Stimulated activated CD4-positive, alpha-beta T cell treated with anti-CD3 and anti-CD28 coated beads, TNF-alpha, amount 100 ng/mL, for 24 hours (primary cell): ENCODE measurements at places on chromosomes 13 and 19.

DNA sequence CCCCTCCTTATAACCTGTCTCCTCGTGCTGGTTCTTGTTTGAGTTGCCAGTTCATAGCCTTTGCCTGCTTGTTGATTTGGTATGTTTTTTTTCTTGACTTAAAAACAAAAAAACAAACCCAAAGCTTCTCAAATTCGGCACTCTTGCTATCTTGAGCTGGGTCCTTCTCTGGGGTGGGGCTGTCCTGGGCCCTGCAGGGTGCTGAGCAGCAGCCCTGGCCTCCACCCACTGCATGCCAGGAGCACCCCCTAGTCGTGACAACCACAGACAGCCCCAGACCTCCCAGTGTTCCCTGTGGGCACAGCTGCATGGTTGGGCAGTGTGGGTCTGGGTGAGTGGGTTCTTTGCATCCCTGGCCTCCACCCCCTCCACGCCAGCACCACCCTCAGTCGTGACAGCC lies 27.8 kb downstream of the KDM4B start:
- DNase-seq, result no peak

- peak; percentile 55 for DNase-seq
Measured at GRCh38 chr13:42969565-42970172, 22.4 kb downstream of the EPSTI1 start.

DNA sequence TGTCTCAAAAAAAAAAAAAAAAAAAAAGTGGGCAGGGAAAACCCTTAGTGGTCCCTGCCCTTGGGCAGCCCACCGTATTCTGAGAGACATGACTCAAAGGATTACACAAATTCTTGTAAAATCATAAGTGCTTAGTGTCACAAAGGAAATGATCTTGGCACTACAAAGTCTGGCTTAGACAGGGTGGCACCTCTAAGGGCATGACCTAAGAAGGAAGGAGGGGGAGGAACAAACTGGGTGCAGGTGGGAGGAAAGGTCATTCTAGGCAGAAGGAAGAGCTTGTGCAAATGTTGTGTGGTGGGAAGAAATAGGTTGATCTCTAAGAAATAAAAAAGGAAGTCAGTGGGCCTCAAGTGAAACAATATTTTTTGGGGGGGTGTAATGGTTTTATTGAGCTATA lies 10.4 kb downstream of the PNPLA6 start:
- no peak for DNase-seq

DNA sequence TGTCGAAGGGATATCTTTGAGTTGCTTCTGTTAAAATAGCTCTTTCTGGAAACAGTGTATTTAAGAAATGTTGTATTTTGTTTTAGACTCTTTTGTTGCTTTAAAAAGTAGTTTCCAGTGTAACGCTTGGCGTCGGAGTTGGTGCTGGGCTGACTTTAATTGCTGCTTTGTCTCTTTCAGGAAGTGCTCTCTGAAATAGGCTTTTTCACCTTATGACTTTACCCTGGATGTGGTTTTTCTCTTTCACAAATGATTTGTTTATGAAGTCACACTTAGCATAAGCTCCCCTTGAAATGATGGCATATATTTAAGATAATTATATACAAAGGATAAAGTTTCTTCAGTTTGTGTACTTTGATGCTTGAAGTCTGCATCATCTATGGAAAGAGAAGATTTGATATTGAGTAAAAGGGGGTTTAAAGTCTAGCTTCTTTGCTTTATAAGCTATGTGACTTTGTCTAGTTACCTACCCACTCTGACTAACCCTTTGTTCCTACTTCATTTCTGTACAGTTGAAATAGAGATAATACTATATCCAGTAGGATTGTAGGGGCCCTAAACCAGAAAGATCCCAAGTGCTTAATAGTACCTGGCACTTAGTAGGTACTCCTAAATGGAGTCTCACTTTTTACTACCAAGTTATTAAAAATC lies at the start of gene GPR18:
TSS of gene GPR18 (minus strand) at position 170 of the 651 bp plus-strand sequence. CDS start 2,507 bp downstream, outside the sequence.
- DNase-seq, result peak; percentile 26

DNA sequence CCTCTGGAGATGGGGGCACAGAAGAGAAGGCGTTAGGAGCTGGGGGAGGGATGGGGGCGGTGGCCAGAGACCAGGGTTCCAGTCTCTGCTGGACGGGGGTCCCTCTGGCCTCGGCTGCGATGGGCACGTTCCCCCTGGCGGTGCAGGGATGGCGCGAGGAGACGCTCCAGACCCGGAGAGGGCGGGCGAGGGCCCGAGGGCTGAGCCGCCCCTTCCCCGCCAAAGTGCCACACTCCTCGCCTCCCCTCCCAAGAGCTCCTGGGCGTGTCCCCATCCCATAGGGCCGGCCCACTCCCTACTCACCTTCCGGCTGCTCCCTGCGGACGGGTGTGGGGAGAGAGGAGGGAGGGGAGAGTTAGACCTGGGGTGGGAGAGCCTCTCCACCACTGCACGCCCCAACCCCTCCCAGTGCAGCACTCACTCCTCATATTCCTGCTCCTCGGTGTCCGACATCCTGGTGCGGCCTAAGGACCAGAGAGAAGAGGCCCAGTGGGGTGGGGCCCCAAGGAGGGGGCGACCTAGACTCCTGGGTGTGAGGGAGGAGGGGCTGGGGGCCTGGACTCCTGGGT lies 2.2 kb downstream of the TNNT1 start:
- DNase-seq, result no peak

GRCh38 chr13:46553521-46553885 lies 533 bp downstream of the LRCH1 start:
- DNase-seq, result no peak

- no peak for DNase-seq
Measured at GRCh38 chr19:853014-853585, 997 bp downstream of the ELANE start.

- DNase-seq, result no peak
Measured at GRCh38 chr19:11964496-11964857, 363 bp upstream of the ZNF763 start.

DNA sequence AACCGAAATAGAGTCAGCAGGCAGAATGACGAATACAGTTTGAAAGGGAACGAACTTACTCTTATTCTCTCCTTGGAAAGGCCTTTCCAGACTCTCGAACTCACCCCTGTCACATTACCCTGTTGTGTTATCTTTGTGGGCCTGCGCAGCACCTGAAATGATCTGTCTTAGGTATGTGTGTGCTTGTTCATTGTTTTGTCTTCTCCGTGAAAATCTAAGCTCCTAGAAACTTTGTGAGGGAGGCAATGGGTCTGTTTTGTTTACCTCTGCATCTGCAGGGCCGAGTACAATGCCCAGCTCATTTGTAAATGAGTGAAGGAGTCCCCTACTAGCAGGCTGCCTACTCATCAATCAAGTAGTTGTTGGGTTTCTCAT lies 19.6 kb downstream of the HMGB1 start:
- DNase-seq, result no peak

DNA sequence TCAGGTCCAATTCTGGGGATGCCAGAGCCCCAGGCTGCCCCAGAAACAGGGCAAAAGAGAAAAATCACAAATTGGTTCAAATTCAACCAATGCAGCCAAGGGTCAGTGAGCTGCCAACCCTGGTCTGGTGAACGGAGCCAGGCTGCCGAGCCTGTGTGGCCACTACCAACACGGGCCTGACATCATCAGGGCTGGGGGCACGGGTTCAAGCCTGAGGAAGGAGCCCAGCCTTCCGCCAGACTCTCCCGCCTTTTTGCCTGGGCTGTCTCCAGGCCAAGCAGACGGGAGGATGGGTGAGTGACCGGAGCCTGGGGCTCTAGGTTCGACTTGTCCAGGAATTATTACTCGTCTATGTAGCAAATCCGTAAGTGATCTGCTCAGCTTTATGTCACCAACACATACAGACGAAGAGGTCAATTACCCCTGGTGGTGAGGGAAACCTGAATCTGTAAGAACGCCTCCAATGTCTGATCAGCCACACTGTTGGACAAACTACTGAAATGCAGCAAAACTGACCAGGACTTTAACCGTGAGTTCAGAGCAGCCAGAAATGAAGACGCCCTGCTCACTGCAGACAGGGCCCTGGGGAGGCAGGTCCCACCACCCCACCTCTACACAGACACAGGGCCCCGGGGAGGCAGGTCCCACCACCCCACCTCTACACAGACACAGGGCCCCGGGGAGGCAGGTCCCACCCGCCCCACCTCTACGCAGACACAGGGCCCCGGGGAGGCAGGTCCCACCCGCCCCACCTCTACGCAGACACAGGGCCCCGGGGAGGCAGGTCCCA lies 31.8 kb downstream of the RAB20 start:
- no peak for DNase-seq

DNA sequence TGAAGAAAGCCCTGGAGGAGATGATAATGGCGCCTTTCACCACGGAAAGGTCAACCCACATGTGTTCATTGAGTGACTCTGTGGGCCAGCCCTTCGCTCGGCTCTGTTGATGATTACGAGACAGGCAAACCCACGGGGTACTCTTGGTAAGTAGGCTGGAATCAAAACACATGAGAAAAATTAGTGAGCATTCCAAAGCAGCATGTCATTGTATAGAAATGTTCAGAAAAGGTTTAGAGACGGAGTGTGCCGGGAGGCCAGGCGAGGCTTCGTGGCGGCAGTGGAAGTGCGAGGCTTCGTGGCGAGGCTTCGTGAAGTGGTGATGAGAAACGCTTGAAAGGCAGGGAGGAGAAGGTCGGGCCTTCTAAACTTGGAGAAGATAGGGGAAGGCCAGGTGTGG lies 144.3 kb downstream of the ZNF536 start:
- no peak for DNase-seq

GRCh38 chr19:45075301-45076028 lies 813 bp downstream of the ZNF296 start:
- no peak for DNase-seq

- DNase-seq, result no peak
Measured at GRCh38 chr13:52983836-52984235, 44.8 kb upstream of the OLFM4 start.

DNA sequence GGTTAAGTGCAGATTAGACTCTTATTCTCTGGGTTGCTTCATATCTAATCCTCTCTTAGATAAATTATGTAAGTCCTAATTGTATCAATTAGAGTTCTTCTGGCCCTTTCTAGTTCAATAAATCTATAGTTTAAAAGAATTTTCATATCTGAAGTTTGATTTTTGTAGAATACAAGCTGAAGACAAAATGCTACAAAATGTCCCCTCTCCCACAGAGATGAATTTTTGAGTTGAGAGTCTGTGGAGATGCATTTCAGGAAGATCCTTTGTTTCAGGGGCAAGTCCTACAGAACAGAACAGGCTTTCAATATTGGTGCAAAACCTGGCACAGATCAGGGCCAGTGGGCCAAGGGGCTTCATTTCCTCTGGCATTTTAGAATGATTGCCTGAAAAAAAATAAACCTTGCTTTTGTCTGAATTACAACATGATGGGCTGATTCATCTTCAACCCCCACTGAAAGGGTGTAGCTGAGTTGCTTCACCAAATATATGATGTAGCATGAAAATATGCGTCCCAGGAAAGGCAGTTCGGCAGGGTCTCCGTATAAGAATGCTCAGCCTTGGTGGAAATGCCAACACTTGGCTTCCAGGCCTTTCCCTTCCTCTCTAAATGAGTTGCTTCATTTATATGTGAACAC lies 6.4 kb upstream of the IPO5 start:
- DNase-seq, result no peak

- no peak for DNase-seq
Measured at GRCh38 chr19:21835429-21835809, 563 bp downstream of the ZNF43 start.

DNA sequence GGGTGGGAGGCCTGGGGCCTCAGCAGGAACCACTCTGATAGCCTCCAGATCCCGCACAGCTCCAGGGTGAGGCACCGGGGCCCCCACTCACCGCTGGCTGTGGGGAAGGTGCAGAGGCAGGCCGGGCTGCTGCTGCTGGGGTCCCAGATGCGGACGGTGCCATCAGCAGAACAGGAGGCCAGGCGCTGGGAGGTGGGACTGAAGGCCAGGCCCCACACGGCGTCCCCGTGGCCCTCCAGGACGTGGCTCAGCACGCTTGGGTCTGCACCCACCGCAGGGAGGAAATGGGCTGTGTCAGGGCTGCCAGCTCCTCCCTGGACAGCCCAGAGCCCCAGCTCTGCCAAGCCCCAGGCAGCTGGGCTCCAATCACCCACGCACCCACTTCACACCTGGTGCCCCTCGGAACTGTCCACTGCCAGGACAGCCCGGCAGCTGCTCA lies 6.1 kb upstream of the PRKD2 start:
- no peak for DNase-seq

GRCh38 chr13:107865643-107866031 lies 349.7 kb downstream of the LIG4 start:
- DNase-seq, result no peak

DNA sequence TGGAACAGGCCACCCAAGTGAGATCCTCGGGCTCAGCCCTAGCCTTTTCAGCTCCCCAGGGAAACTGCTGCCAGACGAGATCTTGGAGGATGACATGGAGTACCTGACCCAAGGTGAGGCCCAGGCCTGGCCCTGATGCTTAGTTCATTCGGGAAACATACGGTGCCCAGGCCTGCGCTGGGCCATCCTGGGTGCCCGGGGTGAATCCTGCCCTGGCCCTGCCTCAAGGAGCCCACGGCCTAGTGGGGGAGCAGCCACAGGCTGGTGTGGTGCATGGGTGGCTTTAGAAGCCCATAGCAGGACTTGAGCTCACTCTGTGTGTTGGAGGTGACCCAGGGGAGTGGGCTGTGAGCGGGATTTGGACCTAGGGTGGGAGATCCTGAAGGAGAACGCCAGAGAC lies 10.1 kb downstream of the SIX5 start:
- DNase-seq, result no peak

- no peak for DNase-seq
Measured at GRCh38 chr13:94813920-94814475, 101.7 kb upstream of the SOX21 start.

DNA sequence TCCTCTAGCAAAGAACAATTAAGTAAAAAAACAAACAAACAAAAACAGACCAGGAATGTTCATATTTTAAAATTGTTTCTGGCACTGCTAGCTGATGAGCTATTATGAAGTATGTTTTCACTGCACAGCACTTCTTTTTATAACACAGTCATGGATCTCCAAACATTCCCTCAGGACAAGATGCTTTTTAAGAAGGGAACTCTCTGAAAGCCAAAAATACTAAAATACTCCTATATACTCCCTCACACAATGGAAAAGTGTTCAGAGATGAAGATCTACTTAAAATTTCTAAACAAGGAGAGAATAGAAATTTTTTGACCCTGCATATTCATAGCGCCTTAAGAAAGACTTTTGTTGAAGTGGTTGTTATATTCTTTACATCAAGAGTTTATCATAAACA lies 926.8 kb downstream of the DIAPH3 start:
- DNase-seq, result no peak

DNA sequence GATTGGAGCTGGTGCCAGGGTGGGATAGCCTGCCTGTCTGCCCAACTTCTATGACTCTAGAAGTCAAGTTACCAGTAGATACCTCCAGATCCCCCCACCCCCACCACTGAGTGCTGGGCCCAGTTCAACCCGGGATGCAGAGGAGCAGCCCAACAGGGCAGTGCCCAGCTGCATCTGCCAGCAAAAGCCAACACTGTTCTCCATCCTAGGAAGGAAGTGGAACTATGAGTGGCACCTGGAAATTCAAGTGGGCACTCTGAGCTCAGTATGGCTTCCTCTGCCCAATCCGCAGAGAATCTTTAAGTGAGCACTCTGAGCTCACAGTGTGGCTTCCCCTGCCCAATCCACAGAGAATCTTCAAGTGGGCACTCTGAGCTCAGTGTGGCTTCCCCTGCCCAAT lies 14.2 kb downstream of the TUBGCP3 start:
- DNase-seq, result no peak

- no peak for DNase-seq
Measured at GRCh38 chr13:38674208-38674607, 12.7 kb upstream of the FREM2 start.
